Activated CD8-positive, alpha-beta memory T cell treated with anti-CD3 and anti-CD28 coated beads, Interleukin-2, amount 50 U/mL, for 4 hours (primary cell): ENCODE measurements at places on chromosomes 5 and 9.

DNA sequence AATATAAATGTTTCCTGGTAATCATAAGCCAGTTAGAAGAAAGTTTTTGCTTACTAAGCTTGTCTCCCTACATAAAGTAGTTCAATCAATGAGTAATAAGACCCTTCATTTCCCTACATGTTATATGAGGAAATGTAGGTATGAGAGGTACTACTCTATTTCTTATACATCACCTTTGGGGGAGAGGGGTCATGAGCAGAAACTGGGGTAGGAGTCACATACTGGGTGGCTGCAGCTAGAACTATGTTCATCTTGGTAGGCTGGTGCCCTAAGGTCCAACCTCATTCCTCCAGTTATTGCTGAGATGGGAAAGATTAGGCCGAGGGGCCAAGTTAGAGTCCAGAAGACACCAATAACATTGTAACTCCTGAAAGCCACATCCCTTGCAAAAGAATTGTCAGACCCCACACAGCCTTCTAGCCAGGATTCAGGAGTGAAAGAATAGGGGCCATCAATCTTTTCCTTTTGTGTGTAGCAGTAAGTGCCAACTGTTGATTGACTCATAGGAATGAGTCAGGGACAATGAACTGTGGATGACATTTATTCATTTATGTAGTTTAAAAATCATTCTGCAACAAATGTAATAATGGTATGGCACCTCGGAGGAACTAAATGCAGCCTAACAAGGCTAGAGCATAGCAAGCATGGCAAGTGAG is 21.6 kb upstream of the SREK1 start:
- DNase-seq = no peak

DNA sequence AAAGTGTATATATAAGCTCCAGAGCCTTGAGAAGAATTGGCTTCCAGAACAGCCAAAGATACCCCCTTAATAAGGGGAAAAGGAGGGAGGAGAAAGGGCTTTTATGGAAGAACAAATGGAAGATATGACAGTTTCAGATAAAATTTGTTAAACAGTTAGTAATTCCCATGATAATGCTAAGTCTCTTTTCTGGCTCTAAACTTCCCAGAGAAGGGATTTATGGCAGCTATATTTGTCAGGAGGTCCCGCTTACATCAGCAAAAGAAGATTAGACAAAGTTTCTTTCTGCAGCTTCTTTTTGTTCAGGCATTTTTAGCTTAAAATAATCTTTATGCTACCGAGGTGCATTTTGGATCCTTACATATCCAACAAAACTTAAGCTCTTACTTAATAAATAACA is 14.3 kb upstream of the SLC36A3 start:
- DNase-seq = no peak

GRCh38 chr9:72583370-72583769 is 62.0 kb downstream of the TMC1 start:
- DNase-seq = no peak

DNA sequence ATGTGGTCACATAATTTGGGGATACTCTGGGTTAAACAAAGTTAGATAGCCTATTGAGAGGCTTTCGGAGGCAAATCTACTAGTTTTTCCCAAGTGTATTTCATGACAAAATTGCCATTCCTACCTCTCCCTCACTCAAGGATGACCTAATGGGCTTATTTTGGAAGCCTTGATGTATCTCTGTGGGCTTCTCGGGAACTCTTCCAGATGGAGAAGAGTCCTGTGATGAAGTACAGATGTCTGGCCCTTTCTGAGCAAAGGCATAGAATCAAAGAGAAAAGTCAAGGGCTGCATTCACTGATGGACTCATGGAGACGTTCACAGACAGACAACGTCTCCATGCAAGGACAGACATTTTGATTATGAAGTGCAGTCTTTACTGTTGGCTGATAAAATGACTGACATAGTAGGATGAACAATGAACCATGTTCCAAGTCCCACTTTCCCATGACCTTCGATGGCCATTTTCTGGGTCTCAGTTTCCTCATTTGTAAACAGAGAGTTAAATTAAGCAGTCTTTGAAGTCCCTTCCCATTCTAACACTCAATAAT is 347.2 kb upstream of the CD180 start:
- DNase-seq = no peak

DNA sequence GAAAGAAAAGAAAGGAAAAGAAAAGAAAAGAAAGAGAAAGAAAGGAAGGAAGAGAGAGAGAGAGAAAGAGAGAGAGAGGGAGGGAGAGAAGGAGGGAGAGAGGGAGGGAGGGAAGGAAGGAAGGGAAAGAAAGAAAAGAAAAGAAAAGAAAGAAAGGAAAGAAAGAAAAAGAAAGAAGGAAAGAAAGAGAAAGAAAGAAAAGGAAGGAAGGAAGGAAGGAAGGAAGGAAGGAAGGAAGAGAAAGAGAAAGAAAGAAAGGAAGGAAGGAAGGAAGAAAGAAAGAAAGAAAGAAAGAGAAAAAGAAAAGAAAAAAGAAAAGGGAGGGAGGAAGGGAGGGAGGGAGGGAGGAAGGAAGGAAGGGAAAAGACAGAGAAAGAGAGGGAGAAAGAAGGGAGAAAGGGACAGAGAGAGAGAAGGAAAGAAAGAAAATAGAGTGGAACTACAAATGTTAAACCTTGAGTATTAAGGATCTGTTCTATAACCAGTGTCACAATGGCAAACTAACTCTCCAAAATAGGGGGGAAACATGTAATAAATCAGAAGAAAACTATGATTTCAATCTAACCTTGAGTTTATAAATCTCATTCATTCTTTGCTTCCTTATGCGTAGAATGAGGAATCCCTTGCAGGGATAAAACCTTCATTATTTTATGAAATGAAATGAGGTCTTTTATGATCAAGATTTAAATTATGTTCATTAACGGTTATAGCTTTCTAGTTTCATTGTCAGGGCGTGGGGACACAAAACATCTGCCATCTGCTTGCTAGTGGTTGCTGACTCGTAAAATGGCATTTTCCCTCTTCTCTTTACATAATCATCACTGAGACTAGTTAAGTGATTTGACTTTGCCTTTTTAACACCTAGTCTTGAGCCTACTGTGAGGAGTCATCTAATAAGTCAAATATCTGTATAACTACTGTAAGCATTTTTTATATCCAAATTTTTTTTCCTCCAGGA is 40.7 kb upstream of the RAD23B start:
- no peak for DNase-seq

GRCh38 chr9:124878021-124878420 is 16.1 kb downstream of the ARPC5L start:
- no peak for DNase-seq

GRCh38 chr9:110650991-110651411 is 17.6 kb upstream of the MUSK start:
- DNase-seq = no peak

DNA sequence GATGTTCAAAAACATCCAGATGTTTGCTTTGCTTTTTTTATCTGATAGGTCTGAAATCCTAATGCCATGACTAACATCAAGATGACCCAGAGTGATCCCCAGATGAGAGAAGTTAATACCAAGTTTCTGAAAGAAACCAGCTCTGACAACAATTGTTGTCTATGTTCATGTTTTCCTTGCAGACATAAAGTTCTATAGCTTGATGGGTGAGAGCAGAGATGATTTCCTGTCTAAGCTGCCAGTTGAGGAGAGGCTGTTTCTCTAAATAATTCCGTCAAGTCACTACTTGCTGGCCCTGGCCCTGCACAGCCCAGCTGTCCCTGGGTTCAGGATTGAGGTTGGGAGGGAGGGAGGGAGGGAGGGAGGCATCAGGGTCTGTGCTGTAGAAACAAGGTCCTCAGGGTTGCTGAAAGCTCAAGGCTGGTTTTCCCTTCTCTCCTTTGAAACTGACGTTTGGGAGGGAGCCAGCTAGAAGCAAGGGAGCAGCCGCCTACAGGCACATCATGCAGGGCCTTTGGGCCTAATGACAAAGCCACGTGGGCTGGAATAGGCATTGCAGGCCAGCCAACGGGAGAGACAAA is 3.9 kb downstream of the SPARC start:
- DNase-seq = no peak

DNA sequence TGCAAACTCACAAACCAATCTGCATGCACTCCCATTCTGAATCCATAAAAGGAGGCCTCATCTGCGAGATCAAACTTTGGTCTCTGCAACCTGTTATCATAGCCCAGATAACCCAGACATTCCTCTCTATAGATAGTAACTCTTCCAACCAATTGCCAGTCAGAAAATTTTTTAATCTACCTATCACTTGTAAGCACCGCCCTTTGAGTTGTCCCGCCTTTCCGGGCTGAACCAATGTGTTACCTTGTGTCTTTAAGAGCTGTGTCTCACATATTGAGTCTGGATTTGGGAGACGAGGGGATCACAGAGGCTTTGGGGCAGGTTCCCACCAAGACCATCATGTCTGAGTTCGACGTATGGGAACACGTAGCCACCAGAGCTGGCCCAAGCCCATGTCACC is 91.1 kb upstream of the PPP1R26 start:
- no peak for DNase-seq

DNA sequence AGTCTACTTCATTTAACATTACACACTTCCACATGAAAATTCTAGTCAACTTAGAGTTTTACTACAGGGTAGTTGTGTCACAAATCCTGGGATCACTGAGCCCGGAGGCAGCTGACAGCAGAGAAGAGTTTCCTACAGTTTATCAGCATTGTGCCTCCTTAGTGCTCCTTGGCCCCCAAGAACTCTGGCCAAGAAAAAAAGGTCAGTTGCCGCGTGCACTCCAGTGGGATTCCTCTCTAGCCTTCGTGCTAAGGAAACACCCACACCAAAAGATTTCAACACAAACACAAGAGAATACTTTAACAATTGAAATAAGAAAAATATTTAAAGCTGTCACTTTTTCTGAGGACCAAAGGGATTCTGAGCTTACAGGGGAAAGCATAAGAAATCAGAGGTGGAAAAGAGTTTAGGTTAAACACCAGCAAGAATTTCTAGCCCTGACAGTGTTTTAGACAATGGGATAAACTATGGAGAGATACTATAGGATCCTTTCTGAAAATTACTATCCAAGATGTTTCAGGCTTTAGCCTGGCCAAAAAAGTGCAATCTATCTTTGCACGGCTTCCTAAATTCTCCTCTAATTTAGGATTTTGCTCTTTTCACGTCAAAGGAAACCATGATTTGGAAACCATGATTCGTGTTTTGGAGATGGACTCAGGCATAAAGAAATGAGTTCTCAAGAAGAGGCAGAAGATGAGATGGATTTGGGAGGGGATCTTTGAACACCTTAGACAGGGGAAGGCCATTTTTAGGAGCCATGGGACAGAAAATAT is 606.8 kb downstream of the RAB3C start:
- no peak for DNase-seq

DNA sequence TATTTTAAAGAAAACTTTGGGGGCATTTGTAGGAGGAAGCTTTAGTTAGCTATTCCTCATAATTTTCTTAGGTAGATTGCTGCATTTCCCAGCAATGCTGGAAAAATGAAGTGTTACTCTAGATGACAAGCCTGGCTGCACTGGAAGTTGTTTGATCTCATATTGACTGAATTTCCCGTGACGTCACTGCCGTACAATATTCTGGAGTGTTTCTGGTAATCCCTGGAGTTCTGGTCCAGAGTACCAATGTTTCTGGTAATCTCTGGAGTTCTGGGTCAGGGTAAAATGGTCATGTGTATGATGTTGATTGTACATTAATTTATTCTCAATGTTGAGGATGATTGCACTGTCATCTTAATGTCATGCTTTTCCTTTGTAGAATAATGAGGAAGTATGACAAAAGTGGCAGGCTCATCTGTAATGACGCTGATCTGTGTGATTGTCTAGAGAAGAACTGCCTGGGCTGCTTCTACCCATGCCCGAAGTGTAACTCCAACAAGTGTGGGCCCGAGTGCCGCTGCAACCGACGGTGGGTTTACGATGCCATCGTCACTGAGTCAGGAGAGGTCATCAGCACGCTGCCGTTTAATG is 26.2 kb downstream of the ARL14EPL start:
- DNase-seq = no peak

- no peak for DNase-seq
Measured at GRCh38 chr9:72165821-72166547, 16.7 kb downstream of the GDA start.

- DNase-seq = no peak
Measured at GRCh38 chr5:68173007-68173406, 42.5 kb upstream of the PIK3R1 start.

DNA sequence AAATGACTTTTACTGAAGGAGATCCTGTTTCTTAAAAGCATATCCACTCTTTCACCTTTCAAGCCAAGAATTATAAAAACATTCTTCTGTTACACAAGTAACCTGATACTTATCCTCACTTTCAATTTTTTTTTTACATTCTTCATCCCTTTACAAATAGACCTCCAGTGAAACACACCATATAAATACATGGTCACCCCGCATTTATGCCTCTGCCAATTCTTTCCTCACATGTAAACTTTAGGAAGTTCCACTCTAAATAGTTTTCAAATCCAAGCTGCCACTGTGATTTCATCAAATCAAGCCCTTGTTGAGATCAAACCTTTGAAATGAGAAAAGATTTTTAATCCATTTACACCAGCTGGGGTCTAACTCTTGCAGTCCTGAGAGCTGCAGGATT is 40.0 kb downstream of the GAS1 start:
- DNase-seq = no peak

DNA sequence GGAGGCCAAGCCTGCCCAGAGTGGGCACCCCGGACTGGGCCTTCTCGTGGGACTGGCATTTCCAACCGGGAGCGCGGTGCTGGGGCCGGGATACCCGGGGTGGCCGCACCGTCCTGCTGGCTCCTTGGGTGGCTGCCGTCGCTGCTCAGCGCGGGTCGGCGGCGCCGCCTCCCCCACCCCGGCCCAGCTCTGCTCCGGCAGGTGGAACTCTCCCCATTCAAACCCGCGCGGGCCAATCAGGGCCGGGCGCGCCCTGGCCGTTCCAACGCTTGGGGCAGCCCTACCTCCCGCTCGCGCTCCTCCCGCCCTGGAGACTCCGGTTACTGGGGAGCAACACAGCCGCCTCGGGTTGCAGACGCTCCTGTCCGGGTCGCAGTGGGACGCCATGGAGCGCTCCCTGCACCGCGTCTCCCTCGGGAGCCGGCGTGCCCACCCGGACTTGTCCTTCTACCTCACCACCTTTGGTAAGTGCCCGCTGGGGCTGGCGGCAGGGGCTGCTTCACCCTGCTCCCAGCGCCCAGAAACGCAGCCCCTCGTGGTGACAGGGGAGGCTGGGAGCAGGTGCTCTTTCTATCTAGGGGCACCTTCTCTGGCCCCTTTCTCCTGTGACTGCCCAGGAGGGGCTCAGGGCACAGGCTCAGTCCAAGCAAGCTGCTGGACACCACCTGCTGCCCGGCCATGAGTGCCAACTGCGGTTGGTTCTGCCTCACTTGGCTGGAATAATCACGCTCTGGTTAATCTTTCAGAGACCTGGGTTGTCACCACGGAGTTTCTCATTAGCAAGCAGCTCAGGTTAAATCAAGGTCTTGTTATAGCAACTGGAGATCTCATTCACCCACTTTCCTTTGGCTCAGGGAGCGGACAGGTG is at the start of gene RGS3:
RGS3 (plus strand) TSS at position 310 of the 868 bp plus-strand sequence; CDS start at position 386, 76 bp downstream.
- DNase-seq = no peak

- DNase-seq = no peak
Measured at GRCh38 chr5:143691287-143691944, 120.5 kb upstream of the HMHB1 start.

- no peak for DNase-seq
Measured at GRCh38 chr9:112338561-112338960, 5.1 kb upstream of the PTBP3 start.

GRCh38 chr9:114911167-114911821 is 19.1 kb downstream of the TNFSF8 start:
- no peak for DNase-seq
